ENCODE measurements at places on chromosomes 5 and 9. TPM values are rescaled to one million over a fixed set of nuclear protein-coding genes. Genes with fewer than 3 reads are reported as not detected.
A peak's percentile ranks its signal among the peaks of the same experiment; 100 is the strongest.

Gene TPPP
- total RNA-seq: 2.1 TPM

GRCh38 chr9:138007918-138008841 is 130.6 kb downstream of the CACNA1B start:
- DNase-seq: peak; percentile 30

Gene SKP2
- total RNA-seq: 25.4 TPM

- DNase-seq: no peak
Observed at GRCh38 chr5:691817-692528, 1.2 kb downstream of the TPPP start.

DNA sequence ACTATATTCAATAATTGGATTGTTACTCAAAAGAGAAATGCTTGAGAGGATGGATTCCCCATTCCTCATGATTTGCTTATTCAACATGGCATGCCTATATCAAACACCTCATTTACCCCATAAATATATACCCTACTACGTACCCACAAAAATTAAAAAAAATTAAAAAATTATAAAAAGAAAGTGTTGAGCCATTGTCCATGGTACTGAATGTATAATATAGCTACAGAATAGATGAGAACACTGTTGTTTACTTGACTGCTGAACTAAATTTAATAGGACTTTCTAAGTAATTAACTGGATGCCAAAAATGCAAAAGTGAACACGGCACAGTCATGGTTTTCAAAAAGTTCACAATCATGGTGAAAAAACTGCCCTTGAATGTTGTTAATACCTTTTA is 725.8 kb downstream of the KCTD16 start:
- no peak for DNase-seq

Gene CA9
- 0.47 TPM for total RNA-seq

DNA sequence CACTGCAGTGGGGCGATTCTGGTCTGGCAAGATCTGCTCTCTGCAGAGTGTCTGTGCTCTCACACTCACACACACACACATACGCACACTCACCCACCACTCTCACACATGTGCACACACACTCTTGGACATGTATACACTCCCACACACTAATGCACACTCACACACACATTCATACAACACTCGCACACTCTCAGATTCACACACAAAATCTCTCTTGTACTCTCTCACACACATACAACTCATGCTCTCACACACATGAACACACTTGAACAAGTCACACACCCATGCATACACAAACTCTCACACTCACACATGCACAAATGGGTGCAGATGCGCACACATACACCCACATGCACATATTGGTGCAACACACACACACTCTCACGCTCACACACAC is 31.7 kb downstream of the TMEM174 start:
- DNase-seq: no peak
